ENCODE measurements at places on chromosomes 3 and 15.

DNA sequence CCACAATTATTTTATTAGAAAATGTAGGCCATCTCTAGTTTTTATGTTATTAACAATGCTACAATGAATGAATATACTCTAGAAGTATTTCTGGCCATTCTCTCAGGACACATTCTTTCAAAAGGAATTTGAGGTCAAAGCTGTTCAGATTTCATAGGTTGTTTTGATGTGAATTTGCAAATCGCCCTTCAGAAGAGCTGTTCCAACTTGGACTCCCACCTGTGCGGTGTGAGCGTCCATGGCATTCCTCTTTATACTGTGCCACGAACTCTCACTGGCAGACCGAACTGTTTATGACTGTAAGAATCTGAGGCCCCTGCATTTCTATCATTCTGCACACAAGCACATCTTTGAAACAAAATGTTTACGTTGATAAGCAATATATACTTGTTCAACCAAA, 18.6 kb upstream of the SLC24A5 start:
- no peaks in the 10 kb centered on the region for H3K36me3 ChIP-seq
- H3K27ac ChIP-seq, result no peak overlapping the region
- H3K4me1 ChIP-seq, result no peaks in the 10 kb centered on the region
- no peaks in the 10 kb centered on the region for H3K27me3 ChIP-seq
- no peak for DNase-seq

- H3K36me3 ChIP-seq, result no peaks in the 10 kb centered on the region
- DNase-seq, result no peak
- H3K4me1 ChIP-seq, result no peaks in the 10 kb centered on the region
Observed at GRCh38 chr3:97880267-97880666, 58.5 kb downstream of the CRYBG3 start.

GRCh38 chr15:56241374-56242105, 2.1 kb downstream of the RFX7 start:
- H3K27me3 ChIP-seq, result no peaks in the 10 kb centered on the region
- no peak for DNase-seq
- H3K27ac ChIP-seq, result no peak overlapping the region
- no peaks in the 10 kb centered on the region for H3K36me3 ChIP-seq
- H3K4me1 ChIP-seq, result peaks cover 58% of the 10 kb centered on the region

DNA sequence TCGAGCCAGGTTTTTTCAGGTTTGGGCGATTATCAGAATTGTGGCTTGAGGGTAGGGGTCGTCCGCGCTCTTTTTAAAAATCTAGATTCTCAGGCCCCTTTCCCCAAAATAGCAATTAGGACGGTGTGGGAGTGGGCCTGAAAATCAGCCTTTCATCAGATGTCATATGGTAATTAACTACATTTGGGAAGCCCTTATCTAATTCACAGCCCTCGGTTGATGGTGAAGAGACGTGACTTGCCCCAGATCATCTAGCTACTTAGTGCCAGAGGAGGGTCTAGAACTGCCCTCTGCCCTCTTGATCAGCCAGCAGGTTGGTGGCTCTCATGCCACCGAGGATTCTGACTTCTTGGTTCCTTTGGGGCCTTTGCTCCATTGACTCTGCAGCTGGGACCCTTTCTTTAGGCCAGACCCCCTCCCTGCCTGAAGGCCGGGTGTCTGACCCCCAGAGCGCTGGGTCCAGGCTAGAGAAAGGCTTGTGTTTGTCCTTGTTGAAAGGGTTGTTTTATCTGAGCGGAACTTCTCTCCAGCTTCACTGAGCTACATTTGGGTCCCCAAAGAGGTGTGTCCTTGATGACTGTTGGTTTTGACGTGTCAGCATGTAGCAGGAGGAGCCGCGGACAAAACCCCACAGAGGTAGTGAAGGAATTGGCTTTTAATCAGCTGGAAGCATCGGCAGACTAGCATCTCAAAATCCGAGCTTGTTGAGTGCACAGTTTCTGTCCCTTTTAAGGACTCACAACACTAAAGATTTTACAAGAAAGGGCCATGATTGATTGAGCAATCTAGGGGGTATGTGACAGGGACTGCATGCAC, 857 bp downstream of the AEN start:
- H3K27ac ChIP-seq, result peak overlapping the region; percentile 82
- DNase-seq, result peak; percentile 48
- no peaks in the 10 kb centered on the region for H3K36me3 ChIP-seq
- H3K4me1 ChIP-seq, result peaks cover 44% of the 10 kb centered on the region
- H3K27me3 ChIP-seq, result no peaks in the 10 kb centered on the region
- H3K4me3 ChIP-seq, result peak overlapping the region; percentile 67

- DNase-seq, result no peak
- no peaks in the 10 kb centered on the region for H3K27me3 ChIP-seq
- H3K4me1 ChIP-seq, result no peaks in the 10 kb centered on the region
- H3K36me3 ChIP-seq, result no peaks in the 10 kb centered on the region
Observed at GRCh38 chr15:55256281-55257011, 33.2 kb downstream of the RAB27A start.

- DNase-seq, result peak; percentile 52
- H3K27ac ChIP-seq, result peak overlapping the region; percentile 18
- no peaks in the 10 kb centered on the region for H3K4me1 ChIP-seq
- no peaks in the 10 kb centered on the region for H3K36me3 ChIP-seq
- H3K27me3 ChIP-seq, result no peaks in the 10 kb centered on the region
- H3K4me3 ChIP-seq, result no peak overlapping the region
Observed at GRCh38 chr3:53748512-53749271, 97.5 kb downstream of the CHDH start.

GRCh38 chr3:172341482-172342059, 106.7 kb downstream of the GHSR start:
- H3K4me1 ChIP-seq, result no peaks in the 10 kb centered on the region
- H3K27ac ChIP-seq, result no peak overlapping the region
- H3K4me3 ChIP-seq, result no peak overlapping the region

- H3K36me3 ChIP-seq, result no peaks in the 10 kb centered on the region
- DNase-seq, result peak; percentile 89
- H3K27me3 ChIP-seq, result no peaks in the 10 kb centered on the region
- peak overlapping the region; percentile 98 for H3K27ac ChIP-seq
Observed at GRCh38 chr15:75454471-75455378, 3.2 kb upstream of the SIN3A start.

- no peaks in the 10 kb centered on the region for H3K27me3 ChIP-seq
- H3K36me3 ChIP-seq, result no peaks in the 10 kb centered on the region
- no peak overlapping the region for H3K4me3 ChIP-seq
- no peaks in the 10 kb centered on the region for H3K4me1 ChIP-seq
- no peak for DNase-seq
- H3K27ac ChIP-seq, result no peak overlapping the region
Observed at GRCh38 chr3:88248658-88249057, 98.9 kb downstream of the C3orf38 start.

GRCh38 chr15:41104234-41104633, 11.8 kb downstream of the INO80 start:
- H3K4me3 ChIP-seq, result no peak overlapping the region
- no peaks in the 10 kb centered on the region for H3K4me1 ChIP-seq
- no peak overlapping the region for H3K27ac ChIP-seq
- no peak for DNase-seq
- no peaks in the 10 kb centered on the region for H3K27me3 ChIP-seq

- H3K36me3 ChIP-seq, result no peaks in the 10 kb centered on the region
- peak overlapping the region; percentile 61 for H3K27ac ChIP-seq
- H3K4me3 ChIP-seq, result no peak overlapping the region
- H3K27me3 ChIP-seq, result no peaks in the 10 kb centered on the region
Observed at GRCh38 chr3:133474817-133475216, 75.0 kb downstream of the BFSP2 start.

- peak overlapping the region; percentile 50 for H3K4me3 ChIP-seq
- no peak for DNase-seq
- peaks cover 17% of the 10 kb centered on the region for H3K4me1 ChIP-seq
- H3K36me3 ChIP-seq, result no peaks in the 10 kb centered on the region
Observed at GRCh38 chr15:74726774-74727164, 1.4 kb upstream of the CYP1A1 start.

DNA sequence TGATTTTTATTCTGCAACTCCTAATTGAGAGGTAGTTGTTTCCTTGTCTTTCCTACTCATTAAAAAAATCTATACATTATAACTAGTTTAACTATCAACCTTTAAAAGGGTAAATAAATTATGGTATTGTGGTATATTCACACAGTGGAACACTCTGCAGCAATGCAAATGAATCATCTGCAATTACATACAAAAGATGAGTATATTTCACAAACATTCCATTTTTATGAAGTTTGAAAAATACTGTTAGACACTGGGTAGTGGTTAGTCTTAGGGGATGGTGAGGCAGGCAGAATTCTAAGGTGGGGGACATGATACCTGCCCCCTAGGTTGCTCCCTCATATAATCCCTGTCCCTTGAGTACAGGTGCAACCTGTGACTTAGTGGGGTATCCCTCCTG, 44.0 kb upstream of the MAGI1 start:
- H3K27ac ChIP-seq, result no peak overlapping the region
- no peaks in the 10 kb centered on the region for H3K4me1 ChIP-seq
- no peaks in the 10 kb centered on the region for H3K36me3 ChIP-seq
- no peak overlapping the region for H3K4me3 ChIP-seq

GRCh38 chr15:87567406-87568030, 689.0 kb downstream of the NTRK3 start:
- no peak for DNase-seq
- H3K27ac ChIP-seq, result no peak overlapping the region
- H3K4me3 ChIP-seq, result no peak overlapping the region
- no peaks in the 10 kb centered on the region for H3K27me3 ChIP-seq

DNA sequence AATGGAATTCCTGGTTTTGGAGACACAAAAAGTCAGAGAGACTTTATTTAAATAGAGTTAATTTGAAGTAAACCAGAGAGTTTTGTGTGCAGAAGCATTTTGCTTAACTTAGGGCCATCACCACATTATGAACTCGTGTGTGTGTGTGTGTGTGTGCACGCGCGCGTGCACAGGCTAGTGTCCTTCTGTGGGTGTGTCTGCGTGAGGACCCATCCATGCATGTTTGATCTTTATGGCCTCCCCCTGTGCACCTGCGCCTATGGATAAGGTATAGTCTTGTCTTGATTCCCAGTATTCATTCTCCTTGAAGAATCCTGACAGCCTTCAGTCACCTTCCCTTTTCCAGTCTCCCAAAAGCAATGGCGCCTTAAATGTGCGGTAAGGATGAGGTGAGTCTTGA, 26.0 kb downstream of the MUC20 start:
- peaks cover 17% of the 10 kb centered on the region for H3K27me3 ChIP-seq
- no peaks in the 10 kb centered on the region for H3K36me3 ChIP-seq
- H3K4me1 ChIP-seq, result peaks cover 5% of the 10 kb centered on the region
- DNase-seq, result no peak
- no peak overlapping the region for H3K27ac ChIP-seq

- H3K27ac ChIP-seq, result no peak overlapping the region
- H3K27me3 ChIP-seq, result no peaks in the 10 kb centered on the region
- no peaks in the 10 kb centered on the region for H3K4me1 ChIP-seq
Observed at GRCh38 chr3:16430717-16431630, 82.5 kb downstream of the RFTN1 start.

DNA sequence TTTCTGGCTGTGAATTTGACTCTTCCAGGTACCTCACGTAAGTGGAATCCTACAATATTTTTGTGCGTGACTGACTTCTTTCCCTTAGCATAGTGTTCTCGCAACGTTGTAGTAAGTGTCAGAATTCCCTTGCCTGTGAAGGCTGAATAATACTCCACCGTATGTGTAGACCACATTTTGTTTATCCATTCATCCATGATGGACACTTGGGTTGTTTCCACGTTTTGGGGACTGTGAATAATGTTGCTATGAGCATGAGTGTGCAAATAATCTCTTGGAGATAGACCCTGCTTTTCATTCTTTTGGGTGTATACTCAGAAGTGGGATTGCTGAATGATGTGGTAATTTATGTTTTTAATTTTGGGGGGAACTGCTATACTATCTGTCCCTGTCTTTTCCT, 82.2 kb downstream of the APBA2 start:
- H3K27ac ChIP-seq, result no peak overlapping the region
- DNase-seq, result no peak
- peaks cover 11% of the 10 kb centered on the region for H3K27me3 ChIP-seq
- H3K4me3 ChIP-seq, result no peak overlapping the region
- no peaks in the 10 kb centered on the region for H3K36me3 ChIP-seq
- no peaks in the 10 kb centered on the region for H3K4me1 ChIP-seq

GRCh38 chr3:26963361-26963743, 340.8 kb downstream of the LRRC3B start:
- no peaks in the 10 kb centered on the region for H3K4me1 ChIP-seq
- no peak overlapping the region for H3K27ac ChIP-seq
- DNase-seq, result no peak
- H3K4me3 ChIP-seq, result no peak overlapping the region
- no peaks in the 10 kb centered on the region for H3K27me3 ChIP-seq
- no peaks in the 10 kb centered on the region for H3K36me3 ChIP-seq

GRCh38 chr3:187445356-187445755, 77.2 kb downstream of the RTP4 start:
- H3K36me3 ChIP-seq, result no peaks in the 10 kb centered on the region
- H3K4me3 ChIP-seq, result no peak overlapping the region
- H3K4me1 ChIP-seq, result no peaks in the 10 kb centered on the region
- H3K27ac ChIP-seq, result no peak overlapping the region
- DNase-seq, result no peak

DNA sequence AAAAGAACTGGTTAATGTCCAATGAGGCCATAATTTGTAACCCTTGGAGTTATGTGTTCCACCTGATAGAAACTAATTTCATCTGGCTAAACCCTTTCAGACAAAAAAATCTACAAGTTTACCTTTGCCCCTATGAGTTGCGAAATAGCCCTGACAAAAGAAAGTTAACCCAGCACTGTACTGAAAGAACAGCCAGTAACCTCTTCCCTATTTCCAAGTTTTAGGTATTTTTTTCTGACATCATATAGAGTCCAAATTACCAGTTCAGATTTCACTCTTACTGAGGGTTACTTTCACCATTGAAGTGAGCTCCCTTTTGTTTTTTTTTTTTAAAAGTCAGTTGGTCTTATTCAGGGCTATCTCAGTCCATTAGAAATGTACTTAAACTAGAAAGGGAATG, 42.8 kb upstream of the PTPRG start:
- H3K27ac ChIP-seq, result no peak overlapping the region
- H3K36me3 ChIP-seq, result no peaks in the 10 kb centered on the region
- no peak for DNase-seq
- H3K4me3 ChIP-seq, result no peak overlapping the region
- no peaks in the 10 kb centered on the region for H3K4me1 ChIP-seq

GRCh38 chr3:23829242-23829934, 23.6 kb downstream of the UBE2E1 start:
- H3K4me3 ChIP-seq, result no peak overlapping the region
- no peak for DNase-seq
- H3K27me3 ChIP-seq, result no peaks in the 10 kb centered on the region

GRCh38 chr3:120344349-120344748, 4.8 kb downstream of the LRRC58 start:
- H3K27me3 ChIP-seq, result no peaks in the 10 kb centered on the region
- no peak overlapping the region for H3K4me3 ChIP-seq
- no peaks in the 10 kb centered on the region for H3K36me3 ChIP-seq
- H3K27ac ChIP-seq, result no peak overlapping the region

DNA sequence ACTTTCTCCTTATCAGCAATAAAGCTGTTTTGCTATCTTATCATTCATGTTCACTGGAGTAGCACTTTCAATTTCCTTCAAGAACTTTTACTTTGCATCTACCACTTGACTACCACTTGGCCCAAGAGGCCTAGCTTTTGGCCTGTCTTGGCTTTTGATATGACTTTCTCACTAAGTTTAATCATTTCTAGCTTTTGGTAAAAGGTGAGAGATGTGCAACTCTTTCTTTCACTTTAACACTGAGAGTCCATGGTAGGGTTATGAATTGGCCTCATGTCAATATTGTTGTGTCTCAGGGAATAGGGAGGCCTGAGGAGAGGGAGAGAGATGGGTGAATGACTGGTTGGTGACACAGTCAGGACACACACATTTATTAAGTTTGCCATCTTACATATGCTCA, 31.0 kb upstream of the FAM3D start:
- no peak for DNase-seq
- no peaks in the 10 kb centered on the region for H3K4me1 ChIP-seq
- H3K36me3 ChIP-seq, result no peaks in the 10 kb centered on the region
- no peak overlapping the region for H3K4me3 ChIP-seq
- H3K27me3 ChIP-seq, result no peaks in the 10 kb centered on the region

- no peak overlapping the region for H3K27ac ChIP-seq
- no peaks in the 10 kb centered on the region for H3K36me3 ChIP-seq
- no peaks in the 10 kb centered on the region for H3K27me3 ChIP-seq
- peaks cover 4% of the 10 kb centered on the region for H3K4me1 ChIP-seq
Observed at GRCh38 chr3:141193066-141193830, 38.4 kb upstream of the PXYLP1 start.

Measured in sigmoid colon (tissue), 7 donors.